ENCODE measurements at places on chromosomes 2 and 18.

DNA sequence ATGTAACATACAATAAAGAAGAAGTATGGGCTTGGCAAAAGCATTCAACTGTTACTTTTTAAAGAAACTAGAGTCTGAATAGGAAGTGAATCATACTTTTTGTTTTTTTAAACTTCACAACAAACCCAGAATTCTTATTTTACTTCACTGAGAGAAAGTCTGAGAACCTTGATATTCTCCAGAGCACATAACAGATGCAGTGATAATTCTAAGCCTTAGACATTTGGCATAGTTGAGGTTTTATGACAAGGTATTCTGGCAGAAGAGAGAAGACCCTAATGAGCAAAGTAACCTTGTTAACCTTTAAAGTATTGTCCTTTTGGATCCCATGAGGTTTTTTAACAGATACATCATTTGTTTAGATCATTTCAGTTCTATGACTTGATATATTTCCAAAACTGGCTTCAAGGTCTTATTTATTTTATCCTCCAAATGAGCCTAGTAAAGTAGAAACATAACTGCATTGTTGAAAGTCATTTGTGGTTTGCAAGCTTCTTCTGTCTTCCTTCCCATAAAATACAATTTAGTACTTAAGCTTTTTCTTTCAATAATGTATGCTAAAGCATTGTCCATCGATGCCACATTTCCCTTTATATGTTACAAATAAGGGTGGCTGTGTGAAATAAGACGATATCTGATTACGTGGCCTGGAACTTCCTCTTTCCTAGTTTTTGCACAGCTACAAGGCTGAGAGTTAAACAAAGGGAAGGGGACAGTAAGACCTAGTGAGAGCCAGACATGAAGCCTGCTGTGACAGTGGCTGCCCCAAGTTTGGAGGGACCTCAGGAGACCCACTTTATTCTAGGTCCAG lies 86.1 kb upstream of the ITPRID2 start:
- no peak for DNase-seq

- DNase-seq = no peak
Measured at GRCh38 chr2:168114040-168114439, 133.4 kb downstream of the STK39 start.

DNA sequence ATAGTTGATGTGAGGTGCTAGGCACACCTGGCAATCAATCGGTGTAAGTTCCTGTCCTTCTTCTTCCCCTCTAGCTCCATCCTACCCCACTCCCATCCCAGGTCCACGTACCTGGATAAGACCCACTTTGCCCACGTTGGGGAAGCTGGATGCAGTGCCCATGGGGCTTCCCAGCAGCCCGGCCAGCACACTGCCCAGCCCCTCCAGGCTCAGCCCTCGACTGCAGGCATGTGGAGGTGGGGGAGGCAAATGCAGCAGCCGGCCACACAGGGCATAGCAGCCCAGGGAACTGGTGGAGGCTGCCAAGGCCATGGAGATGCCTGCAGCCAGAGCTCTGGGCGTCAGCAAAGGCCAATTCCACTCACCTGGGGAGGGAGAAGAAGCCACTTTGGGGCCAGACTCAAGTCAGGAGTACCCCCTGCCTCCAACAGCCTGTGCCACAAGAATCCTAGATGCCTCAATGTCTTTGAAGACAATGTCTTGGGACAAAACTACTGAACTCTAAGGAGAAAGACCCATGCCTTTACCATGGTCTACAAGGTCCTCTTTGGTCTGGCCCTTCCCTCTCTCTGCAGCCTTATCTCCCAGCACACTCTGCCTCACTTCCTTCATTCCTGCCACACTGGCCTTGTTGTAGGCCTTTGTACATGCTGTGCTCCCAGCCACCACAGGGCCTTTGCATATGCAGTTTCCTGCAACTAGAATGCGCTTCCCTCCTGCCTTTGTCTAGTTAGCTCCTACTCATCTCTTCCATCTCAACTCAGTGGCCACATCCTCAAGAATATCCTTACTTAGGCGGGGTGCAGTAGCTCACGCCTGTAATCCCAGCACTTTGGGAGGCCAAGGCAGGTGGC lies 4.5 kb downstream of the SLC23A3 start:
- DNase-seq = no peak

GRCh38 chr2:104873689-104874054 lies 19.8 kb downstream of the POU3F3 start:
- DNase-seq = no peak

DNA sequence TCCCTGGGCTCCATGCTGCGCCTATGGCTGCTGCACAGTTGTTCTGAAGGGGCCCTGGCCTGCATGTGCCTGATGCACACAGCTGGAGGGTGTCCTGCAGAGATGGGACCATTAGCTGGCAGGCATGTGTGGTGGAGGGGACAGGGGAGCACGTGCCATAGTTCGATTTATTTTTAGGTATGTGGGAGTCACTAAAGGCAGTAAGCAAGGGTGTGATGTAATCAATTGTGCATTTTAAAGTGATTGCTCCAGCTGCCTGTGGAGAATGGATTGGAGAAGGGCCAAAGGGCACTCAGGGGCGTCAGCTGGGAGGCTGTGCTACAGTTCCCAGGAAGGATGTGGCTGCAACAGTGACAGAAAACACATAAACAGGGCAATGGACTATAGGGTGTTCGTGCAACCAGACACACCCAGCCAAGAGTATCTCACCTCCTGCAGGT lies 205.1 kb downstream of the ARL4C start:
- DNase-seq = no peak

DNA sequence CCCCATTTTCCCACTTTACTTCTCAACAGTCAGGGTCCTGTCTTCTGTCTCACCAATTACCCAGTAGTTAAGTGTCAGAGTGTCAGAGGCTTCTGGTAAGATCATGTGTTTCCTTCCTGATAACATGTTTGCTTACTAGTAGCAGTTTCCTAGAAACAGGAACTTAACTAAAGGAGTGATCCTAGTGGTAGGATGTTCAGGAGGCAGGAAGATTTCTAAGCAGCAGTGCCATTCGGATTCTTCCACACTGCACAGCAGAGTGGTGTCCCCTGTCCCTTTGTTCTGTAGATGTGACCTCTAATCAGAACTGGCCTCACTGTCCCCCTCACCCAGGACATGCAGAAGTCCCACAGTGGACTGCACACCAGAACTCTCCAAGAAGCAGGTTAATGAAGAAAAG lies 221.8 kb upstream of the OSR1 start:
- DNase-seq = no peak

DNA sequence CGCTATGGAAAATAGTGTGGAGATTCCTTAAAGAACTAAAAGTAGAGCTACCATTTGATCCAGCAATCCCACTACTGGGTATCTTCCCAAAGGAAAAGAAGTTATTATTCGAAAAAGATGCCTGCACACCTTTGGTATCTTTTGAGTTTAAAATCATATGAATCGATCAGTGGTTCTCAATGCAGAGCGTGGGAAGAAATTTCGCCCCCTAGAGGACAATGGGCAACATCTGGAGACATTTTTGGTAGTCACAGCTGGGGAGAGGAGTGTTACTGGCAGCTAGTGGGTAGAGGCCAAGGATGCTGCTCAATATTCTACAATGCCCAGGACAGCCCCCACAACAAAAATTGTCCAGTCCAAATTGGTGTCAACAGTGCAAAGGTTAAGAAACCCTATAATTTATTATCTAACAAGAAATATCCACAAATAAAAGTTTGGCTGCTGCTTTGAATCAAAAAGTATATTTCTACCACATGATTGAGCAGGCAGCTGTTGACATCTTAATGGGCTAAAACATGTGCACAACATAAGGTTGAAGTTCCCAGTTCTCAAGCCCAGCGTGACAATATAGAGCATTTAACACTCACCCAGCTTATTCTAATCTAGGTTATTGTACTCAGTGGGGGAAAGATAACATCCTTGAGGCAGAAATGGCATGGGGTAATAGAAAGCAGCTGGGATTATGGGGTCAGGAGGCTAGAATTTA lies 425.7 kb downstream of the LRATD1 start:
- DNase-seq = no peak

GRCh38 chr2:21981127-21981526 lies 857.4 kb downstream of the TDRD15 start:
- DNase-seq = no peak

- DNase-seq = no peak
Measured at GRCh38 chr18:22858121-22858520, 75.0 kb upstream of the RBBP8 start.

GRCh38 chr2:226578879-226579278 lies 220.7 kb downstream of the IRS1 start:
- DNase-seq = no peak

DNA sequence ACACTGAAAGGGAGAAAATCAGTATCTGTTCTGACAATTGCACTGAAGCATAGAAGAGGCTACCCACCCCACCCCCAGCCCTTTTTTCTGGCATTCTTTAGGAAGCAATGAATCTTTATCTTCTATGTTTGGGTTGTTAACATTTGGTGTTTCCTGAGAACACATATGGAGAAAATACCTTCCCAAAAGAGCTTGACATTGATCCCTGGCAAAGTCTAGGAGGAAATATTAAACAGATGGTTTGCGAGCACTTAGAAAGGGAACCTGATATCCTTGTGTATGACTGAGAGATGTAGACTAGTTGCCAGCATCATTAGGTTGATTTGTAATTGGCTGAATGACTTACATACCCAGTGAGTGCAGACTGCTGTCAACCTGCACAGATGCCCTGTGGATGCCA lies 42.9 kb downstream of the DOK1 start:
- no peak for DNase-seq

GRCh38 chr2:21715887-21716286 lies 592.1 kb downstream of the TDRD15 start:
- no peak for DNase-seq

DNA sequence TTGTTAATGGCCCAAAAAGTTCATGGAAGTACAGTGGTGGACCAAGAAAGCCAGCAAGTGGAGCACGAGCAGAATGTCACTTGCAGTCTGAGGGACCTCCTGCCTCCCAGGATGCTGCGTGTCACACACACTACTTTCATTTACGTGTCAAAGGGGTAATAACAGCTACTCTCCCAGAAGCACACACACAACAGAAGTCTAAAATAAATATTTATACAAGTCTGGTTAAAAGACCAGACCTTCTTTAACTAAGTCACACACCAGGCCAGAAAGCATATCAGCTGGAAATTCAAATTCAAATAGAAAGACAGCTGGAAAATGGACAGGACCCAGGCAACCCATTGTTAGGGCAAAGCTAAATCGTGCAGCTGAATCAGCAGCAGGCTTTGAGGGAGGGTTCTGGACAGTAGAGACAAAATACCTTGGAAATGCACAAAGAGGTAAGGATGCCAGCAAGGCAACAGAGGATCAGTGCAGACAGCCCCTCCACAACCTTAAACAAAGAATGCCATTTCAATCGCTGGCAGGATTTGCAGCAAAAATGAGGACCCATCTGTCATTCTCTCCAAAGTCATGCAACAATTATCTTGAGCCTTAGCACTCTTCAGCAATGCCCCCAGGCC lies 160.5 kb downstream of the TMEM163 start:
- DNase-seq = no peak

- DNase-seq = no peak
Measured at GRCh38 chr2:115162494-115163293, 720.3 kb downstream of the DPP10 start.

DNA sequence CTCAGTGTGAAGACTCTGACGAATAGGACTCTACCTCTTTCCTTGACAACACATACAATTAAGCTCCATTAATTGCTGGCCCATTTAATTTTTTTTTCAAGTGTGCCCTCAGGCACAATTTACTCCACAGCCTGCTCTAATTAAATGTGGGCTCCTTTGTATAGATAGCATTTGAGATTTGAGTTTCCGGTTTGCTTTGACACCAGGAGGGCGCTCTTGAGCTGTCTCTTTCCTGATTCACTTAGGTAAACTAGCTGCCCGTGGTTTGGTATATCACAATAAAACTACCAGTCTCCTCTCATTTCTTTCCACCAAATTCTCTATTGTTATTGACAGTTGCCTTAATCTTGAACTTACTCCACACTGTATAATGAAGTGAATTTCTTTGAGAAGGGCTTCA lies 666.0 kb downstream of the DSC3 start:
- DNase-seq = no peak

DNA sequence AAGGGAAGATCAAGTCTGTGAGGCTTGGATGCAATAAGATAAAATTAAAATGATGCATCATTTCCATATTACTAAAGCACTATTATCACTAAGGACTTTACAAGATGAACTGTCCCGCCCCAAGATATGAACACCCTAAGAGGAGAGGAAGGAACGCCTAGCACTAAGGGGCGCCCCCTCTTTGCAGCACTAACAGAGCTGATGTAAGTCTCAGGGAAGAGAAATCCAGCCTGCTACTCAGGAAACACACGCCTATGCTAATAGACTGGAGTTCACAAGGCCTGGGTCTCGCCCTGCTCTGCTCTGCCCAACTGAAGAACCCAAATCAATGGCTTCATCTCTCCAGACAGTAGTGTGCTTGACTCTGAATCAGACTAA lies 6.1 kb downstream of the INO80C start:
- DNase-seq = no peak

GRCh38 chr2:60947056-60947455 lies 65.7 kb downstream of the REL start:
- no peak for DNase-seq

- no peak for DNase-seq
Measured at GRCh38 chr2:172884336-172884735, 148.7 kb downstream of the RAPGEF4 start.

- DNase-seq = no peak
Measured at GRCh38 chr18:45379903-45380302, 235.4 kb upstream of the SLC14A2 start.

GRCh38 chr2:213261715-213262114 lies 22.5 kb upstream of the SPAG16 start:
- no peak for DNase-seq

GRCh38 chr2:38448692-38449410 lies 71.8 kb upstream of the ATL2 start:
- DNase-seq = no peak

GRCh38 chr2:22673529-22673928 lies 711.5 kb upstream of the KLHL29 start:
- no peak for DNase-seq

- no peak for DNase-seq
Measured at GRCh38 chr2:235958221-235958930, 209.8 kb downstream of the GBX2 start.

- no peak for DNase-seq
Measured at GRCh38 chr2:10022041-10022421, 21.3 kb upstream of the KLF11 start.

DNA sequence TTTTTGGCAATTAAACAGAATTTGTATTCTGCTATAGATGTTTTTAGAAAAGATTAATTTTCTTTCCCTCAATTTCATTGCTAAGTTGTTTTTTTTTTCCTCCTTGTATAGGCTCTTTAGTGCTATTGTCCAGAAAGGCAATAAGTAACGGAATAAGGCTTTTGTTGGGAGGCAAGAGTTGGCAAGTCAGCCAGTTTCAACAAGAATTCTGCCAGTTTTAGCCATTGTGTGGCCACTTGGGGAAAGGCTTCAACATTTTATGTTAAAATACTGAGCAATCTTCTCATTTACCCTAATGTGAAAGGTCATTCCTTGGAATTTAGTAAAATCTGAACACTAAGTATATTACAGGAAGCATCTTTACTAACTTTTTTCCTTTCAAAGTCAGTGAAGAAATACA lies 9.6 kb downstream of the CALCRL start:
- no peak for DNase-seq

- DNase-seq = no peak
Measured at GRCh38 chr2:195515551-195515950, 141.5 kb upstream of the SLC39A10 start.
